ENCODE measurements at places on chromosomes 4 and X.

DNA sequence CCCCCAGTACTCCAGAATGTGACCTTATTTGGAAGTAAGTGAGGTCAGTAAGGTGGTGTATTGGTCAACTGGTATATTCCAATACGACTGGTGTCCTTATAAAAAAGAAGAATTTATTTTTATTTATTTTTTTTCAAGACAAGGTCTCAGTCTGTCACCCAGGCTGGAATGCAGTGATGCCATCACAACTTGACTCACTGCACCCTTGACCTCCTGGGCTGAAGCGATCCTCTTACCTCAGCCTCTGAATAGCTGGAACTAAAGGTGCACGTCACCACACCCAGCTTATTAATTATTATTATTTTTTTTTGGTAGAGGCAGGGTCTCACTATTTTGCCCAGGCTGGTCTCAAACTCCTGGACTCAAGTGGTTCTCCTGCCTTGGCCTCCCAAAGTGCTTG is 115.1 kb upstream of the PITX2 start:
- no peak for DNase-seq

DNA sequence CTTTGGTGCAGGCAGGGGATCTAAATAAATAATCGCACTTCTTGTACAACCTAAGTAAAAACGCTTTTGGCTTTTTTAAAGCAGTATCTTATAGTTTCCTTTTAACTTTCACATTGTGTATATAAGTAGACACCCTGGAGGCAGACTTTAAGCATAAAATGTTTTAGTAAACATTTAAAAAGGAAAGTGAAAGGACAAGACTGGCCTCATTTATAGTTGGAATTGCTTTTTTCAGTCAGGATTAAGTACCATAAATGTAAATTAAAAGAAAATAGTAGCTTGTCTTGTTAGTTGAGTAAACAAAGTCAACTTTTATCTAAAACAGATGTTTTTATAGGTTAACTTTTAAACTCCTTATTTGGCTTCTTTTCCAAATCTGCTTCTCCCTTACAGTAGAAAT is 39.7 kb downstream of the PTPN13 start:
- no peak for DNase-seq

GRCh38 chr4:25809996-25810395 is 52.8 kb downstream of the SEL1L3 start:
- DNase-seq: no peak

DNA sequence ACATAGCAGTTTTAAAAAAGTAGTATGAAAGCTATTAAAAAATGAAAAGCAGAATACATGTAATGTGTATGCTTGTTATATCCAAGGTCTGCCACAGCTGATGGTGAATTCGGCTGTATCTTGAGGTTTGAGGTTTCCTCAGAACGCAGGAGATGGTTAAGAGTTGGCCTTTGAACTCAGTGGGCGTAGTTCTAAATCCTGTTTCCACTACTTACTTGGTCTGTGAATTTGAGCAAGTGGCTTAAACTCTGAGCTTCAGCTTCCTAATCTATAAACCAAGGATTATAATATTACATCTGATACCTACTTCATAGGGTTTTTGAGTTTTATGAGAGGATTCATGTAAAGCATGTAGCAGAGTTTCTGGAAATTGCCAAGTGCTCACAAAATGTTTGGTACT is 125.2 kb downstream of the STIM2 start:
- DNase-seq: no peak

DNA sequence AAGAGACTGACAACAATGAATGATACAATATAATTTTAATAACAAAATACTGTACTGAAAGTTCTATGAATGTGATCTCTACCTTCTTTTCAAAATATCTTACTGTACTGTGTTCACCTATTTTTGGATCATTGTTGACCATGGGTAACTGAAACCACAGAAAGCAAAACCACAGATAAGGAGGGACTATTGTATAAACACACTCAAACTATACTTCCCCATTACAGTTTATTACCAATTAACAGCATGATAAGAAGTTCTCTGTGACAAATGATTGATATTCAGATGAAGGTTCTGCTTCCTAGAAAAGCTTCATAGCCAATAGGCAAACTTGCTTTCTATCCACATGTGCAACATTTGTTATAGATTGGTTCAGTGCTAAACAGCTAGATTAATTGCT is 50.1 kb downstream of the GABRG1 start:
- no peak for DNase-seq

DNA sequence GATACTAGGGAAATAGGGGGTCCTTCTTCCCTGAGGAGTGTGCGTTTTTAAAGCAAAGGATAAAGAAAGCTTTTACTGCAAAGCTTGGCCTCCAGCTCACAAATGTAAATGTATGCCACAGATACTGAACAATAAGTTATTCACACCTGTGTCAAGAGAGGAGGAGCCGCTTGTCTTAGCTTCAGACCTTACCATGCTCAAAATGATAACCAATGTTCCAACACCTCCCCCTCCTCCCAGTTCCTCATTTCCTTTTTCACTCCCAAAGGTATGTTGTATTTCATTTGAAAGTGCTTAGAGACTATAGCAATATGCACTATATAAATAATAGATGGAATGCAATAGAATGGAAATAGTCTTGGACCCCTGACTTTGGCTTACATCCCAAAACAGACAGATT is 47.0 kb upstream of the RAPGEF2 start:
- DNase-seq: no peak

DNA sequence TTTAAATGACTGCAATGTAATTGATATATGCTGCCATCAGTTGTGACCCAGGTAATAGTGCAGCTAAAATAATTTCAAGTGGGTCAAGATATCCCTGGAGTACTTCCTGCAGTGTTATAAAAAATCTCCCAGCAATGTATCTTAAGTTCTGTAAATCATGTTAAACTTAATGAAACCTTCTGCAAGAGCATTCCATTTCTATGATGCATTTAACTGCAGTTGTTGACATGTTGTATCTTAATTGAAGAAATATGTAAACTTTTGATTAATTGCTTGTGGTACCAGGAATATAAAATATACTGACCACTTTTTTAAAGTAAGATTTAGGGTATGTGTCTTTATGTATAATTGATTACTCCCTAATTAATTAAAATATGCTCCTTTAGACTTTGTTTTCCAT is 213.6 kb downstream of the AFF2 start:
- DNase-seq: no peak

DNA sequence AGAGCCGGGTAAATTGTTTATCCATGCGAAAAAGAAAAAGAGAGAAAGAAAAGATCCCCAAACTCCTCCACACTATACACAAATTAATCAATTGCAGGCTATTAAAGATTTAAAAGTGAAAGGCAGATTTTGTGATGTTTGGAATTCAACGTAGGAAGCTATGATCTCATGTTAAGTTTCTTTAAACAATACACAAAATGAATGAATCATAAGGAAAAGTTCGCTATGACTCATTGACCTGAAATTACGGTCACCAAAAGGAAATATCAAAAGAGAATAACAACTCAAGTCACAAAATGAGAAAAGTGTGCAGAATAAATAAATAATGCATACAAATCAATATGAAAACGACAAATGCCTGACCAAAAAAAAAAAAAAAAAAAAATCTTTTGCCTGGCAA is 28.6 kb downstream of the CLNK start:
- DNase-seq: no peak
